ENCODE measurements at places on chromosomes 11 and 22.

DNA sequence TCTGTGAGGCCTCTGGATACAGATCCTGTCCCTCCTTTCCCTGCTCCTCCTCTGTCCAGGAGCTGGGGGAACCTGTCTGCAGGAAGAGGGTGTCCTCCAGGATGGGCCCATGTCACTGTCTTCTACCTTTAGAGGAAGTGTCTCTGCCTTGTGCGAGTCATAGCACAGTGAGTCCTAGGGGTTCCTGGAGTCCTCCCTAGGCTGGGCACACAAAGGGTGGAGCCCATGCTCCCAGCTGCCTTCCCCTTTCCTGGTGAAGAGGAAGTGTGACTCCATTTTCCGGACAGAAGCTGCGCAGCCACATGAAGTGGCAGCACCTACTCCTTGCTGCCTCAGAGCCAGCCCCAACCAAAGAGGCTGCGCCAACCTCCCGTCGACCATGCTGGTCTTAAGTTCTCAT is 112.2 kb downstream of the CTTN start:
- no peak for DNase-seq

DNA sequence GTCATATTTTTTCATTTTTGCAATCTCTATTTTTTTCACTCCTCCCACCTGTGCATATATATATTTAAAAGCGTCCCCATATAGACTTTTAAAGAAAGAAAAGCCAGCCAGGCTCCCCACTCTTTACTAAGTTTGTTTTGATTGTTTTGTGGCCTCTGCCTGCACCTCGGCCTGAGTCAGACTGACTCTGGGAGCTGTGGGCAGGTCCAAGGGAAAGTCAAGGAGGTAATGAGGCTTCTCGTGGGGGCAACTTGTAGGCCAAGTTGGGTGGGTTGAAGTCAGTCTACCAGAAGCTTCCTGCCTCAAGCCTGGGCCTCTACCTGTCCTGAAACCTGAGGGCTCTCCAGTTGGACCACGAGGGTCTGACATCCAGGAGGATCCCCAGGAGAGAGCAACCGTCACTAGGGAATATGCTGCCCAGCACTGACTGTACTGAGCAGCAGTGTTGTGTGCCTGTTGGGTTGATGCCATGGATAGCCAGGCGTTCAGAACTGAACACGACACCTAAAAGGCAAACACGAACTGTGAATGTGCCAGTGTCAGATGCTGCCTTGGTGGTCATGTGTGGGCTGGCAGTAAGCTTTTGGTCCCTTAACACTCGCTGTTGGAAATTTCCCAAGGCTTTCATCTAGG is 58.8 kb downstream of the BMAL1 start:
- peak; percentile 87 for DNase-seq

GRCh38 chr22:44311855-44312170 is 938 bp downstream of the SHISAL1 start:
- DNase-seq = no peak

- DNase-seq = no peak
Observed at GRCh38 chr22:41522813-41523212, 21.5 kb downstream of the POLR3H start.

DNA sequence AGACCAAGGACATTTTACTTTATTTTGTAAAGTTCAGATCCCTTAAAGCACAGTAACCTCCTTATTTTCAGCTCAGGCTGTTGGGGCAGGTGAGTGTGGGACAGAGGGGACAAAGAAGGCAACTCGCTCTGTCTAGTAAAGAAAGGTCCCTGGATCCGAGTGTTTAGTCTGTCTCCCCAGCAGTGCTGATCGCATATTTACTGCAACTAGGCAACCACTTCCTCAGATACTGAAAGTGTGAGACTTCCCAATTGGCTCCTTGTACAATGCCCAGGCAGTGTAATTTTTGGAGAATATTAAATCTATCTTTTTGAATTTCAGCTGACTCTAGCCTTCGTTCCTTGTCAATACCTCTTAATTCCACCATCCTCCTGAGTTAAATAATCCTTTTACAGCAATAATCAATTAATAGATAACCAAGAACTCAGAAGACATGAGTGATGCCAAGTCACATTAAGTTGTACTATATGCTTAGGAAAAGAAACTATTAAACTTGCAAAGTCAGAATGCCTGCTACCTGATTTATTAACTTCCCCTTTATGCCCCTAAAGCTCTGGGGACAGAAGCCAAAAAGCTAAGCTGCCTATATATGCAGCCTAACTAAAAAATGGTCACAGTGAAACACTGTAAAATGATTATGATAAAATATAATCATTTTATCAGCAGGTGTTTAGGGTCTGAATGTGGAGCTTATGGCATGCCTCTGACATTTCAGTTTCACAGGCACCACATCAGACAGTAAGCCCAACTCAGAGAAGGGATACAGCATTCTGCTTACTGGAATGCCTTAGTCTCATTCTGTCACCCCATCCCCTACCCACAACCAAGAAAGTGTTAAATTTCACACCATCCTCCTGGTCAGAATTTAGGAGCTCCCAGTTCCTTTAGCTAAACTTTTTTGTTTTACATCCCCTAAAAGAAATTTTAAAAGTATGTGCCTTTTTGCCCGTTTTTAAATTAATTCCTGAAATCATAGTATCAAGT is 138.7 kb downstream of the TRIM44 start:
- DNase-seq = no peak

DNA sequence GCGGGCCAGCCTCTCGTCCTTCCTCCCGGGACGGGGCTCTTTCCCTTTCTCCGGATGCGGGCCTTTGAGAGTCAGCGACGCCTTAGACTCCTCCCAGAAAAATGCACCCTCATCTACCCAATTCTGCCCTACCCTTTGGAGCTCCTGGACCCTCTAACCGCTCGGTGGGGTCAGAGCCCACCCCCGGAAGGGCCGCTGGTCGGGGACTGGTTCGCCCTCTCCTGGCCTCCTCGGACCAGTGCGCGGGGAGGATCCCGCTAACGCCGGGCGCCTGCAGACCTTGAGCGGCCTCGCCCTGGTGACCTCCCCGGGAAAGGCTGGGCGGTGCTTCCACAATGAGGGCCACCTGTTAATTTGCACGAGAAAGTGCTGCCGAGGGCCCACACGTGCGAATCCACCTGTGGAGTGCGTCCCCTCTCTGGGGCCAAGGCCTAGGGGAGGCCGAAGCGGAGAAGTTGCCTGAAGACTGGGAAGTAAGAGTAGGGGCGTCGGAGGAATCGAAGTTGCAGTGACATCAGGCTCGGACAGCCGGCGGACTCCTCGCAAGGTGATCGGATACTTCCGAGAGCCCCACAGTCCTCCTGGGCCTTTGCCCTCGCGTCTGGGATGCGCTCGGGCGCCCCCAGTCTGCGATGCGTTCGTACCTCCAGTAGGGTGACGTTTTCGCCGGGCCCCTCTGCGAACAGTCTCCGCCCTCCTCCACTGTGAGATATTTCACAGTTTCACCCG is 61.5 kb downstream of the ENDOD1 start:
- DNase-seq = peak; percentile 85

- DNase-seq = no peak
Observed at GRCh38 chr11:120854988-120855387, 168.9 kb upstream of the TBCEL start.

- no peak for DNase-seq
Observed at GRCh38 chr11:113006896-113007445, 45.8 kb downstream of the NCAM1 start.

- peak; percentile 42 for DNase-seq
Observed at GRCh38 chr22:30390974-30391691, 3.9 kb upstream of the RNF215 start.

DNA sequence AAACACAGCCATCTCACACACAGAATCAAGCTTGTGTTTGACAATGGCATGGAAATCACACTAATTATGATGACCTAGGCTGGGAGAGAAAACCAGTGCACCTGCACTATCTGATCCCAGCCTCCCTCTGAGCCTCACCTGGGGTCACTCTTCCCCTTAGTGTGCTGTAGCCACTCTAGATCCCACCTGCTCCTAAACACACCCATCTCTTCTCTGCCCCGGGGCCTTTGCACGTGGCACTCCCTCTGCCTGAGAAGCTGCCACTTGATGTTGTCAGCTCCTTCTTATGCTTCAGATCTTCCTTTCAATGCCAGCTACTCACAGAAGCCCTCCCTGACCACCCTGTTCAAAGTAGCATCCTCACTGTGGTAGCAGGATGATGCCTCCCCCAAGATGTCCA is 42.9 kb upstream of the NFAM1 start:
- no peak for DNase-seq

DNA sequence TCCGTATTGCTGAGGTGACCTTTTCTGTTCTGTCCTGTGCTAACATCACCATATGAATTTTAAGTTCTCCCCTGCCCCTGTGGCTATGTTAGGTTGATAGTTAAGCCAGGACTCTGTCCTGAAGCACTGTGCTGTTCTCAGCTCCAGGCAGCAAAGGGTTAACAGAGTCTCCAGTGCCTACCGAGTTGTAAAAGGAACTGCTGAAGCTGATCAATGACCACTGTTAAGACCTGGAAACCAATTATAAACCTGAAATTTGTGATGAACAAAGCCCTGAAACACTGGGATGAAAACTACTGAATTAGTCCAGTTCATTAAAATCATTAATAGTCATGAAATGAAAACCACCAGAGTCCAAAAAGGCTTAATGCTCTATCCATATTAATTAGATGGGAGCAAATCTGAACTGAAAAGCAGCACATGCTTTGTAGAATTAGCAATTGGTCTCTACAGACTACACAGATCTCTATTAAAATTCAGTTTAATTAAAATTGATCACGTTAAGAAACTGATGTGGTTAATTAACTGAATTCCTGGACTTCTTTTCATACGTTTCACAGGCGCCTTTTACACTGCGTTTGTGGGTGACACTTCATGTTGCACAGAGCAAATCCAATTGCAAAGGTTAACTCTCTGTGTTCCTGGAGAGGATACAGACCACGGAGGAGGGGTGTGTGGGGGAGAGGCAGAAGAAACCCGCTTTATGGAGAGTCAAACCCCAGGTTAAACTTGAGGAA is 188.5 kb upstream of the MPPED2 start:
- DNase-seq = no peak

DNA sequence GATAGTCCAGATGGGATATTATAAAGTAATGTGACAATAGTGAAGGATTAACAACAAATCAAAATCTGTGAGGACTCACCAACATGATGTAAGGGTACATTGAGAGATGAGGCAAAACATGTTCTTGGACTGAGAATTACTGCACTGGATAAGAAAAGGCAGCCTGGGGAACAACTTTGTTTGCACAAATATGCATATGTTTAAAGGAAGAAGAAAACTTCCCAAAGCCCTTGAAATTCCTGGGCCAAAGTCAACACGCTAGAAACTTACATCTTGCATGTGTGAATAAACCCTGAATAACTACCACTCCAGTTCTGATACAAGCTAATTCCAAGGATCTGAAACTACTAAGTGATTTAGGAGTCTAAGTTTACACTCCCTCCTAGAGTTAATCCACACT is 1.1 kb downstream of the OR52A5 start:
- DNase-seq = no peak

DNA sequence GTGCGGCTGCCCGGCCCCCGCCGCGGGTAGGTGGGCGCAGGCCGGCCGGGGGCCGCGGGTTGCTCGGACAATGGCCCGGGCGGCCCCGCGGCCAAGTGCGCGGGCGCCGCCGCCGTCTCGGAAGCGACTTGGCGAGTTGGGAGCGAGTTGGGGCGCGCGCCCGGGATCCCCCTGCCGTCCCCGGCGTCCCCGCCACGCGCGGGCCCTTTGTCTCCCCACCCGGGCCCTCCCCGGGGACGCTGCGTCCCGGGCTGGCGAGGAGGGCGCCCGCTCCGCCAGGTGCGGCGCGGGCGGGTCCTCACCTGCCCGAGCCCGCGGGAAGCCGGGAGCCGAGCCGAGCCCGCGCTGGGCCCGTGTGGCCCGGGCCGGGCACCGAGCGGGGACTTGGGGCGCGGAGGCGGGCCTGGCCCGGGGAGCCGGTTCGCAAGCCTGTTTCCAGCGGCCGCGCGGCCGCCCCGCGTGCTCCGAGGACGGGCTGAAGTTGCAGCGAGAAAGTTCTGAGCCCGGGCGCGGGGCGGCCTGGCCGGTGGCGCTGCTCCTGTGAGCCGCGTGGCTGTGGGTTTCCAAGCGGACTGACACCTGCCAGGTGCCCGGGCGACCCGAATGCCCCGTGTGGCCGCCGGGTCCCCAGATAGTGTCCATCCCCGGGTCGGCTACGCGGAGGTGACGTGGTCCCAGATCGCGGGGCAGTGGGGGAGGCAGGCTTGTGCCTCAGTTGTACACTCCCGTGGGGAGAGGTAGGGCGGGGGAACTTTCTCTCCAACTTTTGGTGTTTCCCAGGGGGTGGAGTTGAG is 586 bp downstream of the LRP5 start:
- no peak for DNase-seq

- no peak for DNase-seq
Observed at GRCh38 chr22:47692811-47693210, 930.4 kb downstream of the TBC1D22A start.

DNA sequence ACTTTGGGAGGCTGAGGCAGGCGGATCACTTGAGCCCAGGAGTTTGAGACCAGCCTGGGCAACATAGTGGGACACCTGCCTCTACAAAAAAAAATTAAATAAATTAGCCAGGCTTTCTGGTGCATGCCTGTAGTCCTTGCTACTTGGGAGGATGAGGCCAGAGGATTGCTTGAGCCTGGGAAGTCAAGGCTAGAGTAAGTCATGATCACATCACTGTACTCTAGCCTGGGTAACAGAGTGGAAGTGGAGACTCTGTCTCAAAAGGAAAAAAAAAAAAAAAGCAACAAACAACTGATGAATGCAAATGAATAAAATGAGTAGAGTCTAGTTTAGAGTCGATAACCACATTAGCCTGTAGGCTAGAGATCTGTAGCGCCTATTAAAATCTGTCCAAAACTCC is 3.9 kb upstream of the BCL2L13 start:
- DNase-seq = no peak

GRCh38 chr11:119055901-119056300 is 1.1 kb downstream of the HYOU1 start:
- DNase-seq = no peak

DNA sequence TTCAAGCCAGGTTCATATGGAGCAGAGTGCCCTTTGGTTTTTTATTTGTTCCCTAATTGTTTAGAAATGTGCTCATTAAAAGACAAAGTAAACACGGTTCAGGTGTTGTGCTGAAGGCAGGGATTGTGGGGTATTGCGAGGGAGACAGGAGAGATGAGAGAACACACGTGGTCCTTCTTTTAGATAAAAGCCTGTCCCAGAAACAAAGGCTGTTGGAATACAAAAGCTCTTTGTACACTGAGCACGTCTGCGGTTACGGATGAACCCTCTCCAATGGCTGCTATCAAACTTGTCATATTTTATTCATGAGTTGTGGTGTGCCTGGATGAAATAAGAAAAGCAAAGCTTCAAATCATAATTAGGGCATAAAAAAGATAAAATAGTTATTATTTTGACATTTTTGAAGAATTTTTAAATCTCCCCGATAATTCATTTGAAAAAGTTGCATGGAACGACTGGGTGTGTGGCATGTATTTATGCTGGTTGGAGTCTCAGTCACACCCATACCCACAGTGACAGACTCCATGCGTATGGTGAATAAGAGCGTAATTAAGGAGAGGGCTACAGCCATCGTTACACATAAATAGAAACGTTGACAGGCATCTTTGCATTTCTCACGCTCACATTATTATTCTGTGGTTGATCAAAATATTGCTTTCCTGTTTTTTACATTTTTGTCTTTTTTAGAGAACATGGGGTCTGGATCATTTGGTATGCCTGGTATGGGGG is 92.9 kb downstream of the NELL1 start:
- no peak for DNase-seq

Measured in gastrocnemius medialis (tissue), 4 donors.